ENCODE measurements at places on chromosomes 7 and 10.

DNA sequence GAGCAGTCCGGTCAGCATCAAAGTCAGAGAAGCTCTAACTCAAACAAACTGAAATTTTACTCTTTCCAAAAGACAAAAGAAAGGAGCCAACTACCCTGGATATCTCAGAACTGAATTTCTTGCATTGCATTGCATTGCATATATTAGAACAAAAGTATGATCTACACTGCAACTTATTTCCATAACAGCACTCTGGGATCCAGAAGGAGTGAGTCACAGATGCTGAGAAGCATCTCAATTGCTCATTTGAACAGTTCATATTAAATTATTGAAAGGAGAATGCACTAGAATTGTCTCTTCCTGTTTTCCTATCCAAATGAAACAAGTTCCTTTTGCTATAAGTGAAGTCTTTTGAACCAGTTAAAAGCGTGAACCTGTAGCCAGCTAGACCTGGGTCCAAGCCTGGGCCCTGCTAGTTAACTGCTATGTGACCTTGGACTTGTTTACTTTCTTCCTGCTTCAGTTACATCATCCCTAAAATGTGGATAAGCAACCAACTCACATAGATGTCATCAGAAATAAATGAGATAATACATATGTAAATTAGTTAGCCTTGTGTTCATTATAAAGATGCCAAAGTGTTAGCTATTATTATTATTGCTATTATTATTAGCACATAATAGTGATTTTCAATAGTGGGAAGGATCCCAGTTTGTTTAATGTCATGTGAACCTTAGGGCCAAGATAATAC lies 184.1 kb downstream of the CREB5 start:
- no peak for DNase-seq

- no peak for DNase-seq
Observed at GRCh38 chr7:112788778-112789343, 1.3 kb downstream of the TMEM168 start.

DNA sequence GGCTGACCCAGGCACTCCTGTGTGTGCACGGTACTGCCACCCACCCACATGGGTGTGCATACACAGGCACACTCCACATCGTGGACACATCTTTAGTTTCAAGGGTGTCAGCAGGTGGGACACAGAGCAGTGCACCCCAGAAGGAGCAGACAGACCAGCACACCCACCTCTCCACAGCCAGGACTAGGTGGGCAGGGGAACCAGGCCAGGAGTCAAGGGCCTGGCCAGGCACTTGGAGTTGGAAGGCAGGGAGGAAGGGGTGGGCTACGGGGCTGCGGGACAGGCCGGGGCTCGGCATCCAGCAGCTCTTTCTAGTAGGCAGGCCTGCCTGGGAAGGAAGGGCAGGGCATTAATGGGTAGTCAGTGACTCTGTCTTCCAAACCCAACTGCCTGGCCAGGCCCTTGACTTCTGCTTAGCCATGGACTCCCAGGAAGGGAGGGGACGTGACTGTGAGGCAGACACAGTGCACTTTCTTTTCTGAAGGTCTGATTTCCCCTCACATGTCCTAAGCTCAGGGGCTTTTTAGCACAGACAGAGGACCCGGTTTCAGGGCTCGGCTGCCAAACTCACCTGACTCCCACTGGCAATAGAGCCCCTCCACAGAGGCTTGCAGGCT lies 14.6 kb downstream of the RASGEF1A start:
- no peak for DNase-seq

GRCh38 chr7:102463841-102464576 lies 654 bp downstream of the ALKBH4 start:
- no peak for DNase-seq

- DNase-seq = no peak
Observed at GRCh38 chr7:39531818-39532217, 34.4 kb upstream of the YAE1 start.

DNA sequence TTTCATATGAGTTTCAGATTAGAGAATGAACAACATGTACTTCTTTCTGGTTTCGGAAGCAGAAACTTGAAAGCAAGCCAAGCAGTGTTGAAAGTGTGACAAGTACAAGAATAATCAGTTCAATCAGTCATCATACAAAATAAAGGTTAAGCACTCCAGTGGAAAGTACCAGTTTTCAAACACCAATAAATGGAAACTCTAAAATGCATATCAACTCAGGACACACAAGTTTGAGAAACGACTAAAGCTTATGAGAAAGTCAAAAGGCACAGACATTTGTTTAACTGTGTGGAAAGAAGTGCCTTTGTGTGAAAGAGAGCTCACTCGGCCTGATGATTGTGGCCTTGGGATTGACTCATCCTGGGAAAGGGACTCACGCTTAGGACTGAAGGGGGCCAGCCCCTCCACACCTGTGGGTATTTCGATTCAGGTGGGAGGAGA lies 60.6 kb upstream of the AKR1C1 start:
- DNase-seq = no peak

DNA sequence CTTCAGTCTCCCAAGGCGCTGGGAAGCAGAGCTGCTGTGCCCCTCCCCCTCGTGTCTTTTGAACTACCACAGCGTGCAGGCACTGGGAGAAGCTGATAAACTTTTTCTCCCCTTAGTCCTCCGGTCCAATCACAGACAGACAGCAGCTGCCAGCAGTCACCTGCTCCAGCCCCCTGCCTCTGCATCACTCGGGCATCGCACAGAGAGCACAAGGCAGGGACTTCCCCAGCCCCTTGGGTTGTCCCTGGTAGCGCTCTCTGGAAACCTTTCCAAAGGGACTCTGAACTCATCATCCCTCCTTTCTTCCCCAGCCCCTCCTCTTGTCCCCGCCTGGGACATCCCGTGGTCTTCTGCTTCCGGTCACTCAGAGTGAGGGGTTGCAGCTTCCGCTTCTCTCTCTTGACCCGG lies 1.4 kb upstream of the NEUROG3 start:
- no peak for DNase-seq

GRCh38 chr7:153354071-153354470 lies 594.5 kb downstream of the ACTR3B start:
- no peak for DNase-seq

- DNase-seq = no peak
Observed at GRCh38 chr7:134191876-134192275, 64.7 kb downstream of the LRGUK start.

GRCh38 chr7:146185844-146186243 lies 69.2 kb downstream of the CNTNAP2 start:
- DNase-seq = no peak

DNA sequence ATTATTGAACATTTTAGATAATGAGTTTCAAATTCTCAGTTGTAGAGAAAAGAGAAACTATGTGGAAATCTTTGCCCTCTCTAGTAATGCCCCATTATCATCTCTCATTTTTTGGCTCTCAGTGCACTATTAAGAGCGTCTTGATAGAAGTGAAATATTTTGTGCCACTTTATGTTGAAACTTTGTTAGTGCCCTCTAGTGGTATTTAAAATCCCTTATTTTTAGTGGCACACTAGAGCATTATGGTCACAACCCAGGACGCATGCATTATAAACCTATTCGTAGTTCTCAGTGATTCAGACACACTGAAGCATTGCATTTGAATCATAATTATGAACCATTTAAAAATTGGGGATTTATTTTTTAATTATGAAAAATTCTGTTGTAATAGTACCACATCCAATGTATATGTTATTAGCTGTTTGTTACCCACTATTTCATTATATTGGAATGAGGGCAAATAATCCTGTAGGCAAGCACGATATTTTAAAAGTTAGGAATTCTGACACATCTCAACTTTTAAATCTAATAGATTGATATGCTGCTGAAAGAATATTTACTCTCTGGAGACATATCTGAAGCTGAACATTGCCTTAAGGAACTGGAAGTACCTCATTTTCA lies 21.9 kb downstream of the PDCD4 start:
- DNase-seq = no peak

DNA sequence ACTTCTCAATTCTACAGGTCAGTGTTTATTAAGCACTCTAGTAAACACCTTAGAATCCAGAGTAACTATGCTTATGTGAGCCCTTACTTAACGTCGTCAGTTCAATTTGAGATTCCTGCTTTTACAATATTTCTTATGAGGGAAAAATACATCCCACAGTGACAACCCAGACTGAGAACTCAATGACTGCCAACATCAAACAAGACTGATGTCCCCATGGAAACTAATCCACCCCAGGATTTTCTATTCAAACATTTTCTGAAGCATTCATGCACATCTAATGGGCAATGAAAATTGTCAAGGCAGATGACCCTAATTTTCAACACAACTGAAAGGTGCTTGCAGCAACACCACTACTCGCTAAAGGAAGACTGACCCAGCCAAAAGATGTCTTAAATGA lies 67.0 kb downstream of the ATE1 start:
- no peak for DNase-seq

DNA sequence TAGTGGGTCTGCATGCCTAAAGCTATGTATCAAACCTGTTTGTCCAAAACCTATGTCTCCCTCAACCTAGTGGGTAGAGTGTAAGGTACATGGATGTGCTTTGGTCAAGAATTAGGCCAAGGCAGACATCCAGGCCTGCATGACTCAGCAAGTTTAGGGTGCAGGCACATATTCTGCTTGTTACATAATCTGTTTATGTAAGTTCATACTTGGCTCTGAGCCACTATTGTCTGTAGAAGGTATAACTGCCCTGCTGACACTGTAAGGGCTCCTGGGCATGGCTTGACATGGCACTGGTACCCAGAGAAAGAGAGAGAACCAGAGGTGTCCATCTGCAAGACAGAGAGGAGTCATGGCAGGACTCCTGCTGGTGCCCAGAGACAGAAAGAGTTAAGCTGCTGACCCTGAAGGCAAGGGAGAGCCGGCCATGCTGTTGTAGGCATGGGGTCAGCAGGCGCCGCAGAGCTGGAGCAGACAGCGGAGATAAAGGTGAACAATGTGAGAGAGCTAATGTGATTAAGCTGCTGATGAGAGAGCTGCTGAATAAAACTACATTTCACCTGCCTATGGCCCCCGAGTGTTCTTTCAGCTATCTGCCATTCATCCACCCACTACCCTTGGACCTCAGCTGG lies 118.5 kb upstream of the TMEM106B start:
- no peak for DNase-seq

DNA sequence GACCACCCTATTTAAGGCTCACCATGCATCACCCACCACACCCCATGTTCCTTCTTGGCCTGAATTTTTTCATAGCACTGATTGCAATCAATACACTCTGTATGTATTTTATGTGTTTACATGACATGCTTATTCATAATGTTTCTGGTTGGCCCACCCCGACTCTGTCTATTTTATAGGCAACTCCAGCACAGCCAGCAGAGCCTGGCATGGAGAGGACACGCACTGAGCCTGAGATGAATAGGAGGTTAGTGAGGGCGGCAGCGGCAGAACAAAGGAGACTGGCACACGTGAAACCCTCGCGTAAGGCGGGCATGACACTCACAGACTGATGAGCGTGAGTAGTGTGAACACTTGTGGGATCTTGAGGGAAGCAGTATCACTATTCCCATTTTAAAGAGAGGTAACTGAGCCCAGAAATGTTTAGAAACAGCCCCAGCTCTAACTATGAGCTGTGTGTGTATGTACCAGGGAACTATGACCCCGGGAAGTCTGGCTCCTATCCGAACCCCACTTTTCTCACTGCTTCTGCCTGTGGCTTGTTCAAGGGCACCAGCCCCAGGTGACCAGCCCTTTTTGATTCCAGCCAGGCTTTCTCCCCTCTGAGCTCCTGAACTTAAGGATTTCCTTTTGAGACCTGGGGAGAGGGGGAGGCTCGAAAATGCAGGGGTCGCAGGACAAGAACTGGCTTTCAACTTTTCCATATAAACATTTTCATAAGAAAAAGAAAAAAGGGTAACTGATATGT lies 113.3 kb downstream of the ARHGAP22 start:
- DNase-seq = no peak

DNA sequence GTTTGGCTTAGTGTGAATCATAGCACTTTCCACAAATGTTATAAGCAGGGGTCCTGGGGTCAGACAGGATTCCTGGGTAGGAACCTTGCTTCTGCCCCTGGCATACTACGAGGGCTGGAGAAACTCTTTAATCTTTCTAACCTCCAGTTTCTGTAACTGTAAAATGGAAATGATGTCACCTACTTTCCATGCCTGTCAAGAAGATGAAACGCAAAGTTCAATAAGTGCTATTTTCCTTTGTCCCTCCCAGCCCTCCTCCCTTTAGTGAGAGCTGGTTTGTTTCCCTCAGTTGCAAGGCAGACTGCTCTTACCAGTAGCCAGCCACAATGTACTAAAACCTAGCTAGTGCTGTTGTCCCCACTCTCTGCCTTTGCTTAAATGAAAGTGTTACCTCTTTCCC lies 117.1 kb upstream of the HPS1 start:
- DNase-seq = no peak

DNA sequence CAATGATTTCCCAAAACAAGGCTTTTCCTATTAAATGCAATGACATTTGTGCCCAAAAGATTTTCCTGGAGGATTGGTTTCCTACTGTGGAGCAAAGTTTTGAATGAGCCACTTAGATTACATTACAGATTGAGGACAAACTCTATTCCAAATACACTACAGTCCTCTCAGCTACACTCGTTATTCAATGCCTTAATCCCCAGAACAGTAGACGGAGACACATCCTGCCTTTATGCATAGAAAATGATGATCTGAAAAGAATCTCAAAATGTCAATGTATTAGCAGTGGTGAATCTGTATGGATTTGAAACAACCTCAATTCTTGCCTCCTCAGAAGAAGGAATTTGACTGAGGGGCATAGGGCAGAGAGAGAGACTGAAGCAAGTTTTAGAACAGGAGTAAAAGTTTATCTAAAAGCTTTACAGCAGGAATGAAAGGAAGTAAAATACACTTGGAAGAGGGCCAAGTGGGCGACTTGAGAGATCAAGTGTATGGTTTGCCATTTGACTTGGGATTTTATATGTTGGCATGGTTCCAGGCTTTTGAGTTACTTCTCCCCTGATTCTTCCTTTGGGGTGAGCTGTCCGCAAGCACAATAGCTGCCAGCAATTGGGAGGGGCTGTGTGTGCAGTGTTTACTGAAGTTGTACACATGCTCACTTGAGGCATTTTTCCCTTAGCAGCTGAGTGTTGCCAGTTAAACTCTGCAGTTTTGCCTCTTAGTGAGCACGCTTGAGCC lies 891.9 kb upstream of the MBL2 start:
- DNase-seq = no peak

DNA sequence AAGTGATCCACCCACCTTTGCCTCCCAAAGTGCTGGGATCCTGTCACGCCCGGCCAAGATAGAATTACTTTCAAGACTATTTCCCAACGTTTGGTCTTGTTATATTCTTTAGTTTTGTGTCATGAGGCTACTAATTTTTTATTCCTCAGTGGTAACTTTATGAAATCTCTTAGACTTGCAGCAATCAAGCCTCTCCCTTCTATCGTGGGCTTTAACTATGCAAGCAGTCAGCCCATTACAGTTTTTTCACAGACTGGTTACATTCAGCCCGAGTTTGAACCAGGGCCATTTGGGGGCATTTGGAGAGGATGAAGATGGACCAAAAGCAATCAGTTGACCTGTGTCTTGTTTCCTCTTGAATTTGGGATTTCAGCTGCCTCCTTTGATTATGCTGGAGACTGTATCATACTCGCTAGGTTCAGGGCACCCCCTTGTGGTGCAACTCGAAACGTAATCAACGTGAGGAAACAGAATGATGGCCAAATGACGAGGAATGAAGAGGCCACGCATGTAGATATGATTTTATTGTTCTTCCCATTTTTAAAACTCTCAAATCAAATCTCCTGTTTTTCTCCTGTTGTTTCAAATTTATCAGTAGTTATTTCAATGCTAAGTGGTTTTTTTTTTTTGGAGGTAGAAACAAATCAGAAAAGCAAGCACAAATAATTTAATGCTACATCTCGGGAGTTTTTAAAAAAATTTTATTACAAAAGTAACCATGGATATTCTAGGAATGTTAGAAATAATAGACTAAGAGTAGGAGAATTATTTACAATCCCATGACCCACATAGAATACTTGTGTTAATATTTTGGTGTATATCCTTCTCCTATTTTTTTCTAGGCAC lies 151.6 kb downstream of the KIAA1217 start:
- no peak for DNase-seq

- DNase-seq = no peak
Observed at GRCh38 chr7:159007364-159007995, 137.2 kb downstream of the VIPR2 start.
